ENCODE measurements at places on chromosomes 1 and 21. TPM values are rescaled to one million over a fixed set of nuclear protein-coding genes. Genes with fewer than 3 reads are reported as not detected.
A peak's percentile ranks its signal among the peaks of the same experiment; 100 is the strongest.

DNA sequence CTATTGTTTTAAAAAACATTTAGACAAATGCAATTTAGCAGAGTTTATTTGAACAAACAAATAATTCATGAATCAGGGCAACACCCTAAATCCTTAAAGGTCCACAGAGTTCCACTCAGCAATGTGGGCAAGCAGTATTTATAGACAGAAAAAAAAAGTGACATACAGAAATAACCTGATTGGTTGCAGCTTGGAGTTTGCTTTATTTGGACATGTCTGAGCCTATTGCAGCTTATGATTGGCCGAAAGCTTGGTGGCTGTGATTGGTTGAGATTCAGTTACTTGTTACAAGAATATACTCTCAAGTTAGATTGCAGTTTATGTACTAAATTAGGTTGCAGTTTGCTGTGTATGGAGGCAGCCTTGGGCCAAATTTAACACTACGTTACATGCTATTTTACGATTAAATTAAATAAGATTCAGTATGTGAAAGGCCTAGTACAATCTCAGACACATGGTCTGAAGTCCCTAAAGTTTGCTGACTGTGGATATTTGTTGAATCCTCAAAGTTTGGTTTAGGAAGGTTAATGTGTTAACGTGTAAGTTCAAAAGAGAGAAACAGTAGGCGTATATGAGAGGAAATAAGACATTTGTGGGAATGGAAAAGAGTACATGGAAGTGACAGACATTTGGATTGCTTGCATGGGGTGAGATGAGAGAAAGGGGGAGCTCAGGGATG, 6.9 kb upstream of the CAMSAP2 start:
- DNase-seq = no peak

DNA sequence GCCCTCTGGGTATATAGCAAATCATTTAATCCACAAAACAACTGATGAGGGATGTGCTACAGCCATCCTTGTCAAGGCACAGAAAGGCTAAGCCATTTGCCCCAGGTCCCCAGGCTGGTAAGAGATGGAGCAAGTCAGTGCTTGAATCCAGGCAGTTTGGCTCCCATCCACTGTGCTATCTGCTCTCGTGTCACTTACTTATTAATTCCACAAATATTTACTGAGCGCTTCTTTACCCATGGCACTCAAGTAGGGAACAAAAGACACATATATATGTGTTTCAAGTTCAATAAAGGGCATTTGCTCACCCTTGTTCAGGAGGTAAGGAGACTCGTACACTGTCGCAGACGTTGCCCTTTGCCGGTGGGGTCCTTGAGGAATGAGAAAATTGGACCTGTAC, 38.6 kb upstream of the MPZL1 start:
- DNase-seq = no peak

DNA sequence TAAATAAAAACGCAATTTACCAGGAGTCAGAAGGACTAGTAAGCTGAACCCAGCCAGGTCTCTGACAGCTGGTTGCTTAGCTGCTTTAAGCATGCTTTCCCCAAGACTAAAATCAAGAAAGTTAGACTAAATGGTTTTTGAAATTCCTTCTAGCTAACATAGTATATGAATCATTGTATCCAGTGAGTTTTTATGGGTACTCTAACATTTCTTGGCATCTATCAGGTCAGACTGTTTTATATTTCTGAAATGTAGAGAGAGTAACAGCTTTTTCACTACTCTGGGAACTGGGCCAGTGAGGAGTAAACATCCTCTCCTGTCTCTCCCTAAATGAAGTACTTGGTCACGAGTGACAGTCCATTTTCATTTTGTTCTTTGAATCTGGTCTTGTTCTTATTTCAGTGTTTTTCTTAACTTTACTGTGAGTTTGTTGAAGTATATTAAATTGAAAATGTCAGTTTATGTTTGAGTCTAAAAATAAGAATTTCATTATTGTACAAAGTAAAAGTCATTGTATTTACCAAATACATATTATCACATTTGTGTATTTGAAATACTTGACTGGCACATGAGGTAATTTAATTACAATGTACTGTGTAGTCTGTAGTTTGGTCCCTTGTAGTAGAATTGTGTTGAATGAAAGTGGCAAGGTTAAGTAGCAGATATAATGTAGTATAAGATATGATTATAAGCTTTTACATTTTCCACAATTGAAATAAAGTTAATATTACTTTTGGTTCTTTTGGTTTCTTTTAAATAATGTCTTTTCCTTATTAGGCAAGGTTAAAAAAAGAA, 47.6 kb downstream of the PKN2 start:
- peak; percentile 94 for DNase-seq

DNA sequence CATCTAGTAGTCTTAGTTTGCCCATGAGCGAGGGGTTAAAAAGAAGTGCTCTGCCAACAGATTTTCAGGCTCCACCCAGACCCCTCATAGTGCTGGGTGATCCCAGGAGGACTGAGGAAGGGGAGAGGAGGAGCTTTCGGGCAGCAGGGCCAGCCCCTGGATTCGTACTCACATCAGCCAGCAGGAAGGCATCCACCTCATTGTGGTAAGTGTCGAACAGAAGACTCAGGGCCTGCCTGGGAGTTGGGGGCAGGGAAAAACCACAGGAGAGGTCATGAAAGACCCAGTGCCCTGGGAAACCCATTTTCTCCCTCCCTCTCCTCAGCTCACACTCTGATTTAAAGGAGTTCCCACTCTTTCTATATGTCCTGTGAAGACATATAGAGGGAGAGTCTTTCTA, 34.9 kb downstream of the PIK3C2B start:
- DNase-seq = no peak

DNA sequence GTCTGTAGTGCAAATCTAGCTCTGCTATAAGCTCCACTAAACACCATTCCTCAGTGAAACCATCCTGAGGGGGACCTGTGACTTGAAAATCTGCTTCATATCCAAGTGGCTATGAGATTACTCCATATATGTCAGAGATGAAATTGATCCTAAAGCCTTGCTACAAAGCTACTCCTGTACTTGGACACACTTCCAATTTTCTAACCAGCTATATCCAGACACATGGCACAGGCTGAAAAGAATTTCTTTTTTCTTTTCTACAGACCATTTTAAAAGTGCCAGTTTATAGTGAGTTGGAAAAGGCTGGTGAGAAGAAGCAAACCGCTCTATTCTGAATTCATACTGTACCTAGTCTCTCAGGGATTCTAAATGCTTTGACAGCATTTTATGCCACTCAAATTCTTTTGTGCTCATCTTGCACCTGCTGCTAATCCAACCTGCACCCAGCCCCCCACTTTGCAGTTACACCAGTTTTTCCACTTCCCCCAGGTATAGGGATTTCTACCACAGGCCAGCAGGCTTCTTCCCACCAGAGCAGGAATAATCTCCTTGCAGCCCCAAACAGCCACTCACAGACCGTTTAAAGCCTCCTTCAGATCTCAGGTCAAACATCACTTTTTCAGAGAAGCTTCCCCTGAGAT, 112.5 kb downstream of the RERE start:
- no peak for DNase-seq

- DNase-seq = peak; percentile 29
These were observed 594 bp upstream of the PANK4 start for GRCh38 chr1:2526824-2527555.

- no peak for DNase-seq
These were observed 18.1 kb downstream of the VASH2 start for GRCh38 chr1:212968368-212968863.

GRCh38 chr1:19165501-19165900, 44.6 kb downstream of the UBR4 start:
- peak; percentile 23 for DNase-seq

- no peak for DNase-seq
These were observed 40.9 kb upstream of the SIK1 start for GRCh38 chr21:43467785-43468184.

DNA sequence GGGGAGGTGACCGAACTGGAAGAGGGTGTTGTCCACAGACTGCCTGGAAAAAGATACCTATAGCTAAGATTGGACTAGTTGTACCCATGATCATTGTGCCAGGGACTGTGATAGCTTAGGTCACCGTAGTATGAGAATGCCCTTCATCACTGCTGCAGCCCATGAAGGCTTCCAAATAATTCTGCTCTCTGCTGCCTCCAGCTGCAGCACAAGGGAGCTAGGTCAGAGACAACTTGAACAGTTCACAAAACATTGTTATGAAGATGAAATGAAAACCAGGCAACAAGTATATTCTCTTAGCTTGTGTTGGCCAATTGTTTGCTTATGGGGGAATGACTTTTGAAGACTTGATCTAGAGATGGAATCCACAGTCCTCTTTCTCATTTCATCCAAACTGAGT, 246.7 kb downstream of the MRPL39 start:
- DNase-seq = no peak

- no peak for DNase-seq
These were observed 42.2 kb downstream of the BTF3L4 start for GRCh38 chr1:52098139-52098871.

GRCh38 chr1:174999936-175000696, at the start of gene CACYBP:
Gene CACYBP, plus strand, starts transcription at chr1:174999947. Its CDS starts 234 bp downstream, at chr1:175000181.
- DNase-seq = peak; percentile 18

- no peak for DNase-seq
These were observed 1.1 kb upstream of the EPS8L3 start for GRCh38 chr1:109764561-109765482.

The DUSP23 gene
- 30.1 TPM for total RNA-seq

The BEND5 gene
- total RNA-seq = 2.7 TPM
